ENCODE measurements at places on chromosomes 5 and 9.
A peak's percentile ranks its signal among the peaks of the same experiment; 100 is the strongest.

DNA sequence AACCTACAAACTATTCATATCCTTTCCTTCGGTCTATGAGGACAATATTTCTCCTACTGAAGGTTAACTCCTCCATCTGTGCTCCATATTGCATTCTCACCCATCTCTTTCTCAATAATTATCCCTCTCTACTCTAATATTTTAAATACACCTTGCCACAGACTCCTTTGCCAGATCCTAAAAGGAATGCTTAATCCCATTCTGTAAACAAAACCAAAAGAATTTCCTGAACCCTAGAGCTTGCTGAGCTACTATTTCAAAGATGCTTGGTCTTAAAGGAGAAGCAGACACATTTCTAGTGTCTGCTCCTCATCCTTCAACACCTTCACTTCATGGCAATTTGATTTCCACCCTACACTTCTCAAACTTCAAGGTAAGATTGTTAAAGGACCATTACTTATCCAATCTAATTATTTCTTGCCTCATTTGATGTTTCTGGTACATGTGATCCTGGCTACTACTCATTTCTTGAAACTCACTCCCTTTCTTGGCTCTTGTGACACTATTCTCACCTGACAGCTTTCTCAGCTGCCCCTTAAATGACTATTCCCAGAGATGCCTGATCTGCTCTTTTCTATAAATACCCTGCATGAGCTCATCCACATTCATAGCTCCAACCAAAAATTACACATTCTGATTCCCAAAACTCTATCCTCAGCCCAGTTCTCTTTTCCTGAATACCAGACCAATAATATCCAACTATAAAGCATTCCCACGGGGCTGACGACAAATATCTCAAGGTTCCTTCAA lies 20.2 kb downstream of the HOMER1 start:
- no peak for DNase-seq

- peak; percentile 43 for DNase-seq
Observed at GRCh38 chr9:89605465-89606048, 745 bp downstream of the GADD45G start.

GRCh38 chr5:92678640-92679039 lies 902.4 kb downstream of the NR2F1-AS1 start:
- no peak for DNase-seq

DNA sequence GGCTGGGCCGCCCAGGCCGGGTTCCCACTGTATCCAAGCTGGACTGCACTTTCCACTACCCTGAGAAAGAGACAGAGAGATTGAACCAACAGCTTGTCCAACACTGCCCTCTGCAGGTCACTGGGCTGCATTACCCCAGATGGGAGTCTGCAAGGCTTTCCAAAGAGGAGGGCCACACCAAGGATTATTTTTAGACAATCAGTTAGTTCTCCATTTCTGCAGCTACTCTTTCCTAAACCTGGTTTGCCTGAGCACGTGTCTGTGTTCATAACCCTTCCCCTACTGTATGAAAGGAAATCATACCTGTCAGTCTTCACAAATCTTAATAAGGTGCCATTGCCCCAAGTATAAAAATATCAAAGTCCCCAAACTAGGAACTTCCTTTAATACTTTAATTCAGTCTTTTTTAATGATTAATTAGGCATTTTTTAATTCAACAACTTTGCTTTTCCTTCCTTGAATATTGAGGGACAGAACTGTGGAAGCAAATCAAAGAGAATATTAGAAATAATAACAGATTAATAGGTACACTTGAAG lies 13.4 kb upstream of the FGF1 start:
- peak; percentile 86 for DNase-seq

GRCh38 chr5:160175438-160176218 lies 53.7 kb upstream of the FABP6 start:
- DNase-seq = peak; percentile 36

DNA sequence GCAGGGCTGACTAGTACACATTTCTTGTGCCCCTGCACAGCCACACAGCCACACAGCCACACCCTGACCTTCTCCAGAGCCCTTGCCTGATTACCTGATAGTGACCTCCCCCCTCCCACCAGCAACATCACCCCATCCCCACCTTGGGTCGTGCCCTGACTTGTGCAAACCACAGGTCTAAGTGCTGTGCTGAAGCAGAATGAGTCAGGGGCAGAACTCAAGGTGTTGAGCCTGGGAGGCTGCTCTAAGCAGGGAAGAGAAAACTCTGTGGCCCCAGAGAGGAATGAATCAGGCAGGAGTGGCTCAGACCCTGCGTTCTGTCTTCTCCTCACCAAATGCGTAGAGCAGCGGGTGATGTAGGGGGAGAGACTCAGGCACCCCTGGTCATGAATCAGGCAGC lies 24.3 kb upstream of the FAT2 start:
- no peak for DNase-seq

DNA sequence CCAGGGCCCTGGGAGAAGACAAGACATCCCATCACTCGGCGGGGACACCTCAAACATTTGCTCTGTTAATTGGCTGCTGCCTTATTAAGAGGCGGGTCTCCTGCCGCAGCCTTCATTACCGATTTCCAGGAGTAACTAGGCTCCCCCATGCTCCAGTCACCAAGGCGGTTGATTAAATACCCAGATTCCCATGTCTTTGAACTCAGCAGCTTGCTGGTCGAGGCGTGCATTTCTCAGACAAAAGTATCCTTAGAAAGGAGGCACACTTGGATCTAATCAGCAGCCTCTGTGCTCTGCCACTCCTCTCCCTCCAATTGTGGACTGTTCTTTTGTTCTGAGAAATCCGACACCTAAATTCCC lies 228.8 kb downstream of the FSTL4 start:
- no peak for DNase-seq

DNA sequence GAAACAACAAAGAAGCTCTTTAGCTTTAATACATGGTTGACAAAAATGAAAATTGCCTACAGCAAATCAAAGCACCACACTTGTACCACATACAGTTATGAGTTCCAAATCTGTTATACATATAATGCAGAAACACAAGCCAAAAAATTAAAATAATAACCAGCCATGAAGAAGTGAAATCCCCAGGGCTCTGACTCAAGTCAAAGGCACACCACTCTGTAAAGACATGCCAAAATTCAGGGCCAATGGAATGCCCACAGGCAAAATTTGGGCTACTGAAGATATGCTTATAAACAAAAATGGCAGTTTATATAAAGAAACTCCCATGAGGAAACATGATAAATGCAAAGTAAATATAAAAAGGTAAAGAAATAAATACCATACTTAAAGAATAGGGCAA lies 29.0 kb downstream of the THBS4 start:
- DNase-seq = no peak
